ENCODE measurements at places on chromosomes 16 and 17.
A peak's percentile ranks its signal among the peaks of the same experiment; 100 is the strongest.

DNA sequence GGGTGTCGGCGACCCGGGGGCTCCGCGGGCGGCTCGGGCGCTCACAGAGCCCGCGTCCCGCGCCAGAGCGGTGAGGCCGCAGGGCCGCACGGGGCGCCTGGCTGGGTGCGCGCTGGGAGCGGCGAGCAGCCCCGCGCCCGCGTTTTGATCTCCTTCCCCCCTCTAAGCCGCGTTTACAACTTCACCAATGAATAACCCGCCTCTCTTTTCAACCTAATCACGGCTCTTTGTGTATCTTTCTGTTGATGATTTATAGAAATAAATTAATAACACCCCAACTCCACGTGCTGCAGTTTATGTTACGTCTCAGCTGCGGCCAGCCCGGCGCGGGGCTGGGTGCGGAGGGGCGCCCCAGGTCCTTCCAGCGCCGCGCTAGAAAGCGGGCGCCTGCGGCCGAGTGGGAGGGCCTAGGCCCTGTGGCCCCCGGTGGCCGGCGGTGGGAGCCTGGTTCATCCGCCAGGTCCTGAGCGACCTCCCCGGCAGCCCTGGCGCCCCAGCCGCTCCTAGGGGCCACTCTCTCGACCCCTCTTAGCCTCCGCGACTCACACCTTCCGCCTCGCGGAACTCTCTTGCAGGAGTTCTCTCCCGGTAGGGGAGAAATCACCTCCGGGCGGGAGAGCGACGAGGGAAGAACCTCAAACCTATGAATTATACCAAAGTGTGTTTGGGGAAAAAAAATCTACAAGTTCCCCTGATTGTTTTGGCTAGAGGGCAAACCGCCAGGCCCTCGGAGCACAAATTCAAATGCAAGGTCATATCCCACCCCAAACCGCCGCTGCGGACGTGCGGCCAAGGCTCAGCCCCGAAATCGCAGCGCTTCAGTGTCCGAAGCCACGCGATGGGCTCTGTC, 1.9 kb downstream of the HNF1B start:
- no peak for DNase-seq

- DNase-seq: peak; percentile 77
Observed at GRCh38 chr16:814974-815373, 14.4 kb upstream of the GNG13 start.

- DNase-seq: no peak
Observed at GRCh38 chr17:69284646-69285045, 42.3 kb downstream of the ABCA5 start.

DNA sequence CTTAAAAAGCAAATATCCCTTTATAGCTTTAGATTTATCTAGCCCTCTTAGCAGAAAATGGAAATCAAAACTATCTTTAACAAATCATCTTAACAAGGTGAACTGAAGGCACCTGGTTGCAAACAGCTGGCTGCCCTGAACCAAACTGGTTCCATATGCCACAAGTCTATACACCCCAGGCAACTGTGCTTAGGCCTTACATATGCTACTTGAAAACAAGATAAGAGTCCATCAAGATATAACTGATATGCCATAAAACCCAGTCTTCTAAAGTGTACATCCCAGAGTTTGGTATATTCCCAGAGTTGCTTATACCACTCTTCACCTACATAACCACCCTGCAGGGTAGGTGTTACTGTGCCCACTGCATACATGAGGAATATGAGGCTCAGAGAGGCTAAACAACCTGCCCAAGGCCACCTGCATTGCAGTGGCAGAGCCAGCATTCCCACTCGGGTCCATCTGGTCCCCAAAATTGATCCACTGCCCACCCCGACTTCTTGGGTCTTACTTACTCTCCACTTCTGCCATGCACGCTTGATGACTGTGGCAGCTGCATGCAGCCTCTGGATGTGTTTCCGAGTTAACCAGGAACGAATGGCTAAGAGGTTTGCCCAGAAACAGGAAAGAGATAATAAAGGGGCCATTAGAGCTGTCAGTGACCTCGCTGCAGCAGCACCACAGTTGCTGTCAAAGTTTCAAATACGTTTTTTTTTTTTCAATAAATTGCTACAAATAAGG, 12.2 kb downstream of the ZNHIT3 start:
- no peak for DNase-seq

DNA sequence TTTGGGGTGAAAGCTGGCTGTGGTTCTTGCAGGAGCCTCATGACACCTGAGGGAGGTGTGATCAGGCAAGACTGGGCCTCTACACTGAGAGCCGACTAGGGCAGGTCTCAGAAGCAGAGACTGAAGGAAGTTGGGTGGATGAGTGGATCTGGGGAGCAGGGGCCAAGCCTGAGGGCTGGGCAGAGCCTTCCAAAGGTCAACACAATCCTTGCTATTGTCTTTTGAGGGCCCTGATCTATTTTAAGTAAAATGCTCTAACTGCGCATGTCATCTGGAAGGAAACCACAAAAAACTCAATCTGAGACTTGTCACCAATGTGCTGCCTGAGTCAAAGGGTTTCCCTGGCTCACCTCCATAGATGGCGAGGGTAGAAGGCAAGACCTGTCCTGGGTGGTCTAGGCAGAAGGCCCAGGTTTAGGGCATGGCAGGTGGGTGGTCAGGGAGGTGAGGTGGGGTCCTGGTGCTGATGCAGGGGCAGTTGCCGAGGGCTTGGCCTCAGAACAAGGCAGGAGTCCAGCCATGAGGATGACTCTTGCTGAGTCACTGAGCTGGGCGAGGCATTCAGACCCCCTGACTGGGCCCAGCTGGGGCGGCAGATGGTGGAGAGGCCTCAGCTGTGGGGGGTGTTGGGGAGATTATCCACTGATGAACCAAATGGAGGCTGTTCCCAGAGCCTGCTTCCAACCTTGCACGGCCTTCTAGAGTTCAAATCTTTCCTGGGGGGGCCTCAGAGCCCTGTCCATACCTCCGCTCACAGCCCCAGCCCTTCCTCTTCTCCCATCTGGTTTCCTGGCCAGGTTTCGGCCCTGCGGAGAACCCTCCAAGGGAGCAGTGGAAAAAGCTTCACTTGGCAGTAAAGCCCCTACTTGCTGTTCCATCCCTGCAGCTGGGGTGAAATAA, 5.1 kb downstream of the MVP start:
- DNase-seq: peak; percentile 84

All from fibroblast of skin of scalp (primary cell).